ENCODE measurements at places on chromosomes 6 and 20. TPM values are rescaled to one million over a fixed set of nuclear protein-coding genes. Genes with fewer than 3 reads are reported as not detected.

Gene SEMG1
- not detected for total RNA-seq

Gene PROCR
- total RNA-seq = 22.0 TPM

- H3K4me3 ChIP-seq = no peak overlapping the region
- H3K36me3 ChIP-seq = no peaks in the 10 kb centered on the region
- no peak for DNase-seq
- H3K27me3 ChIP-seq = no peaks in the 10 kb centered on the region
- peaks cover 55% of the 10 kb centered on the region for H3K4me1 ChIP-seq
These were observed 22.7 kb downstream of the RAMACL start for GRCh38 chr6:166563805-166564204.

Gene ELOVL2
- 6.8 TPM for total RNA-seq

Gene LAMA2
- total RNA-seq = 3.3 TPM

GRCh38 chr6:13511913-13512717, 24.7 kb upstream of the GFOD1 start:
- no peak for DNase-seq
- no peak overlapping the region for H3K27ac ChIP-seq
- H3K27me3 ChIP-seq = no peaks in the 10 kb centered on the region
- H3K4me3 ChIP-seq = no peak overlapping the region
- no peaks in the 10 kb centered on the region for H3K4me1 ChIP-seq

DNA sequence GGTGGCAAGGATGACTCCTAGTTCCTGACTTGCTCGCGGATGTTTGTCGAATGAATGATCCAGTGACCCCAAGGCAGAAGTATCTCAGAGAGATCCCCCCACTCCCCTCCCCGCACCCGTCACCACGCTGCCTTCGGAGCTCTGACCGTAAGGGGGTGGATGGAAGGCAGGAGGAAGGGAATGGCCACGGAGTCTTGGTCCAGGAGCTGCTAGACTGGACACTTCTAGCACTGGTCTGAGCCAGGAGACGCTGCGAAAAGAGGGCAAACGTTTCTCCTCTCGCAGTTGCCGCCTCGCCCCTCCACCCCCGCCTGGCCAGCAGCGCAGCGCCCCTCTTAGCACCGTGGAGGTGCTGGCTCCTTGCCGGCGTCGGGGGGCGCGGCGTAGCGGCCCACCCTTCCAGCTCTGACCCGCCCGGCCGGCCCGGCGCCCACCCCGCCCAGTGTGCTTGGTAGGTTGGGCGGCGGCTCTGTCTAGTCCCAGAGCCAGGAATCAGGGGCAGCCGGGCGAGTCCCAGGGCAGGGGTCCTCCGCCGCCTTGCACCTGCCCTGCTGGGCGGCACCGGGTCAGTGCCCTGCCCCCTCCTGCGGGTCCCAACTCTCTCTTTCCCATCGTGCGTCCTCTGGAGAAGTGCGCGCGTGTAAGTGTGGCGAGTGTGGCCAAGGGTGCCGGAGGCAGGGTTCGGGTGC, 2.4 kb upstream of the DBNDD2 start:
- H3K27me3 ChIP-seq = peaks cover 38% of the 10 kb centered on the region
- H3K4me3 ChIP-seq = peak overlapping the region; percentile 29
- H3K27ac ChIP-seq = no peak overlapping the region
- DNase-seq = no peak

Gene NAPB
- total RNA-seq = 8.8 TPM

DNA sequence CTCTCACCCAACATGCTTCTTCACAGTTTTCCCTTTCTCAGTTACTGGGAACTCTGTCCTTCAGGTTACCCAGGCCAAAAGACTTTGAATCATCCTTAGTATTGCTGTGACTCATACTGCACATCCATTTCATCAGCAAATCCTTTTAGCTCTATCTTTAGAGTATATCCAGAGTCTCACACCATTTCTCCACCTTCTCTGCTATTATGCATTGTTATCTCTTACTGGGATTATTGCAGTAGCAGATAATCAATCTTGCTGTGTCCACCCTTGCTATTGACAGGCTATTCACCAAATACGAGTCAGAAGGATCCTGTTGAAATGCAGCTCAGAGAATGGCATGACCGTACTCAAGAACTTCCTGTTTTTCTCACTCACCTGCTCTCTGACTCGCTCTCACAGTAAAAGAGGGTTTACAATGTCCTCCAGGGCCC, 57.3 kb downstream of the BCKDHB start:
- peaks cover 10% of the 10 kb centered on the region for H3K4me1 ChIP-seq
- H3K27me3 ChIP-seq = no peaks in the 10 kb centered on the region
- no peaks in the 10 kb centered on the region for H3K36me3 ChIP-seq
- no peak for DNase-seq

- DNase-seq = no peak
- H3K4me3 ChIP-seq = no peak overlapping the region
- peaks cover 91% of the 10 kb centered on the region for H3K36me3 ChIP-seq
- no peak overlapping the region for H3K27ac ChIP-seq
- H3K27me3 ChIP-seq = no peaks in the 10 kb centered on the region
These were observed 43.0 kb downstream of the PYGB start for GRCh38 chr20:25290646-25291431.
